ENCODE measurements at places on chromosomes 1 and 21. TPM values are rescaled to one million over a fixed set of nuclear protein-coding genes. Genes with fewer than 3 reads are reported as not detected.

Gene KLF17
- total RNA-seq, result not detected

Gene USP1
- total RNA-seq, result 25.1 TPM

Gene FBXO42
- total RNA-seq, result 24.4 TPM

Gene ODR4
- 22.6 TPM for total RNA-seq

Gene AQP10
- 1.00 TPM for total RNA-seq

Gene OR2AK2
- total RNA-seq, result not detected

Gene OR2T29
- total RNA-seq, result not detected

Gene CYYR1
- 20.8 TPM for total RNA-seq

Gene ALX3
- 132 TPM for total RNA-seq

Gene ATP6V1G3
- total RNA-seq, result not detected

GRCh38 chr1:94595658-94596057 lies 54.1 kb upstream of the F3 start:
- no peak for DNase-seq

GRCh38 chr1:160177231-160177630 lies 13.1 kb upstream of the CASQ1 start:
- DNase-seq, result no peak

GRCh38 chr1:210848474-210848873 lies 285.5 kb downstream of the KCNH1 start:
- DNase-seq, result no peak

GRCh38 chr1:185536165-185536920 lies 197.8 kb upstream of the HMCN1 start:
- no peak for DNase-seq

DNA sequence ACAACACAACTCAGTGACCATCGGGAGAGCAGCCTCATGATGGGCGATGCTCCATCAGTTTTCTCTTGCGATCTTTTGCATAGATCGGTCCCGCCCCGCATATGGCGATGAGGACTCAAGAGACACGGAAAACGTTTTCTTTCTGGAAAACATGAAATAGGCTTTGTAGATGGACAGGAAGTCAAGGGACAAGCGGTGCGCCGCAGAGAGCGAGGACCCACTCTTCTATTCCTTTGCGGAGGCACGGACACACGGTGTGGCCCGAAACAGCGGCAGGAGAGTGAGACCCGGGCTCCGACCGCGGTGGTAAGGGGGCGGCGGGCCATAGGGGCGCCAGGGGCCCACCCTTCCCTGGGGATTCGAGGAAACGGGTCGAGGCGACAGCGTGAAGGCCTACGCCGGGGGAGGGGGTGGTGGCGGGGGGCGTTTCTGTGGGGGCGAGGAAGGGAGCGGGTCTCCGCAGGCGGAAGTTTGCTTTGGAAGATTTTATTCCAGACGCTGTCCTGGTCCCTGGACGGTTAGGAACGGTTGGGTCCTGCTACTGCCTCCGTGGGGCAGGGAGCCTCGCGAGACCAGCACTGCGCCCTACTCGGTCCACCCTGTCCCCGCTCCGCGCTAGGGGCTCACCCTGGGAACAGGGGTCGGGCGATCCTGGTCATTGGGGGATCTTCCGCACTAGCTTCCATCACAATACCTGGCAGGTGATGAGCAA lies 796 bp upstream of the TDRKH start:
- no peak for DNase-seq

DNA sequence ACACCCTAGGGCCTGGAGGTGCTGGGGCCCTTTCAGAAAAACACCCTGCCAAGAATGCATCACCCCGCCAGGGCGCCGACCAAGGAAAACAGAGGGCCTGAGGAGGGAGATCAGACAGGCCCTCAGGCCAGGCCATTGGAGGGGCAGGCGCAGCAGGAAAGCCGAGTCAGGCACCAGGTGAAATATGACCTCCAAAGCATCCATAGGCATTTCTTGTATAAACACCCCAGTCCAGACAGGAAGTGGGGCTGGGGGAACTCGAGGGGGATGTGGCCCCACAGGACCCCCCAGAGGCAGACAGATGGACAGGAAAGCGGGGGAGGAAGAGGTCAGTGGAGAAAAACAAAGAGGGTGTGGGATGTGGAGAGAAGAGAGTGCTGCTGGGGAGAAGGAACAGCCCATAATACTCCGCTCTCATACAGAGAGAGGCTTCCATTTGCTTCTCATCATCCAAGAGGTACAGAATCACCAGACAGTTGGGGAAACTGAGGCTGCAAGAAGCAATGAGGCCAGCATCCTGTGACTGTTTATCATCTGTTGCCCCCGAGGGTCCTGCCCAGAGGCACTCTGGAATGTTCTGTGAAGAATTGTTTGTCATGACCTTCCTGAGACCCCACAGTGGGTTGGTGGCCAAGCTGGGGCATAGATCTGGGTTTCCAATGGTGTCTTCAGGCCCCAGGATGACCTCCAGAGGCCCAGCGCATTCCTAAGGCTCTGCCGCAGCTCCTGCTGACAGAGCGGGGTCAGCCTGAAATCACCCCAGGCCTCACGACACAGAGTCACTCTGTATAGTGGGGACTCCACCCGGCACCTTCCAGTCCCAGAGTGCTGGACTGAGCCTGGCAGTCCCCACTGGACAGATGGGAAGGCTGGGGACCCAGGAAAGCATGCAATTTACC lies 18.0 kb downstream of the TRIM62 start:
- DNase-seq, result no peak

DNA sequence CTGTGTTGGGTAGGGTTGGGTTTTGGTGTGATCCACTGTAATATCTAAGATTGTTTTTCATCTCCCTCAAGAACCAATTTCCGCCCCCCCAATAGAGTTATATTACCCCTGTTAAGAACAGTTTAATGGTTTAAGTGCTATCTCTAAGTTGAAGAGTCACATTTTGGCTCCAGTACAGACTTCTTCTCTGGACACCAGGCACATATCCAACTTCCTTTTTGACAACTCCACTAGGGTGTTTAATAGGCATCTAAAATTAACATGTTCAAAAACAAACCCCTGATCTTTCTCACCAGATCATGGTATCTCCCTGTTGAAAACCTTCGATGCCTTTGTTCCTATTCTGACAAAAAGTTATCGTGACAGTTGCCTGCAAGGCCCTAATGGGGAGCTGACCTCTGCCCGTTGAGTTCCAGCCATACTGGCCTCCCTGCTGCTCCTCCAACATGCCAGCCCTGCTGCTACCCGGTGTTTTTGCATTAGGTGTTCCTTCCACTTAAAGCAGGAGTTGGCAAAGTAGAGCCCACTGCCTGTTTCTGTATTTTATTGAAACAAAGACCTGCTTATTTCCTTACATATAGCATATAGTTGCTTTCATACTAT lies 18.6 kb downstream of the USP24 start:
- no peak for DNase-seq

DNA sequence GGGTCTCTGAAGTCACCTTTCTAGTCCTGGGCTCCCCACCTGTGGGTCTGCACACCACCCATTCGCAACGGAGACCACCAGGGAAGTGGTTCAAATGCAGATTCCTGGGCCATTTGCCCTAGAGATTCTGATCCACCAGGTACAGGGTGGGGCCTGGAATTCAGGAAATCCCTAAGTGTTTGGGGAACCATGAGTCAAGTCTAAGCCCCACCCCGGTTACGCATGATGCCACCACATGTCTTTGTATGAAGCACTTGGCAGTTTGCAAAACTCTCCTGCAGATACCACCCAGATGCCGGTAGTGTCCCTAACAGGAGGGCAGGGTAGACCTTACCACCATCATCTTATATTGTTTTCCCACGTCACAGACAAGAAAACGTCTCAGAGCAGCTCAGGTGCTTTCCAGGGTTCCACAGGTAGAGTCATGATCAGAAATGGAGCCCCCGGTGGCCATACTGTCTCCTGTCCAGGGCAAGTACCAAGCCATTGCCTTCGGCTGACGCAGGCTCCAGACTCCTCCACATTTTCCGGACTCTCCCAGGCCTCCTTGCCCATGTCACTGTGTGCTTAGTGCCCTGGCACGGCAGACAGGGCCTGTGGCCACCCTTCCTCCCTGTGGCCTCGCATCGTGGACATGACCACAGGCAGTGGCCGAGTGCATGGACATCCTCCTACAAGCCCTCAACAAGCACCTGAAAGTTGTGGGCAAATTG lies 89.2 kb upstream of the TMEM51 start:
- DNase-seq, result no peak

- no peak for DNase-seq
Observed at GRCh38 chr1:109184687-109185086, 29.0 kb upstream of the SARS1 start.

- peak; percentile 55 for DNase-seq
Observed at GRCh38 chr1:159786465-159786864, 5.7 kb downstream of the DUSP23 start.

- no peak for DNase-seq
Observed at GRCh38 chr1:45211076-45211475, 4.7 kb upstream of the ZSWIM5 start.

DNA sequence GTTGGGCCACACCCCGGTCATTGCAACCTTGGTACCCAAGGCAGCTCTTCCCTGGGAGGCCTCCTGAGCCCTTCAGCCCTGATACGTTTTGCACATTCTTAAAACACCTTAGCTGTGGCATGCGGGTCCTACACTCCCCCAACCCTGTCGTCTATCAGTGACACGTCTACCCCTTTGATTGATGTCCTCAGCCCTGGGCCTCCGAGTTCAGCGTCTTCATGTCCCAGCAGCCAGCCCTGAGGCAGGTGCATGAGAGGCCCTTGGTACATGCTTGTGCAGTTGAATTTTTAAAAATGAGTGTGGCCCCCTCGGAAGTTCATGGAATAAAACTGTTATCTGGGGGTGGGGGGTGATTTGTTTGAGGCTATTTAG lies 38.9 kb upstream of the ADARB1 start:
- DNase-seq, result no peak

GRCh38 chr1:9596415-9597123 lies 7.9 kb downstream of the TMEM201 start:
- DNase-seq, result peak; percentile 10

DNA sequence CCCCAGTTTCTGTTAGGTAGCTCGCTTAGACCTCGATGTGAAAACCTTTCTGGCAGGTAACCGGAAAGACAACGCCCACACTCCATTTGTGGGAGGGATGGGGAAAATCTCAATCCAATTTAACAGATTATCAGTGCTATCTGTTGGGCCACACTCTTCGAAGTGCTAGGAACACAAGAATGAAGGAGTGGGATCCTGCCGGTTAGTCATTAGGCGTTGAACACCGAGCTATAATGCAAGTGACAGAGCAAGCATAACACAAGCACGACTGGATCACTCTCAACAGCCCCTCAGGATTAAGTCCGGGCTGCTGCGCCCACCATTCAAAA lies 531 bp downstream of the SNIP1 start:
- DNase-seq, result no peak

DNA sequence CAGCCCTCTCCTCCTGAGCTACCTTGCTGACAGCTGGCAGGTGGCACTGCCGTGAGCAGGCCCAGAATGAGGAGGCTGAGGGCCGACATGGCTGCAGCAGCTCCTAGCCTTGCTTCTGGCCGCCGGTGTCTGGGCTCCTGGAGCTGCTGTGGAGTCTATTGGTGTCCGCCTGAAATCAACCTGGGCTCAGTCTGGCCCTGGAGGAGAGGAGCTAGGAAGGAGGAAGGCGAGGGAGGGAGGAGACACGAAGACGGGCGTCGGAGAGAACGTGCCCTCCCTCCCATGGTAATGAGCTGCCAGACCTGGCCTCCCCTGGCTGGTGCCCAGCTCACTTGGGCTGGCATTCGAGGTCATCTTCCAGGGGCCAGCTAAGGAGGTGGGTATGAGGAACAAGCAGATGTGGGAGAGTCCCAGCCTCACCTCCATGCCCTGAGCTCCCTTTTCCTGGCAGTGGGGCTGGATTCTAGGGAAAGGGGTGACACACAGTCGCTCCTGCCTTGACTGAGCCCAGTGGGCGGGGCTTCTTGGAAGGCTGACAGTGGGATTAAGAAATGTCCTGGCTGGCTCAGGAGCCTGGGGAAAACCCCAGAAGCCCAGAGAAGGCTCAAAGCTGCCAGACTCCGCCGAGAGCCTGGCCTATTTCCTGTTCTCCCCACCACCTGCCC lies at the start of gene PDZK1IP1:
PDZK1IP1 (minus strand) TSS at position 193 of the 665 bp plus-strand sequence; CDS start at position 89, 104 bp downstream.
- DNase-seq, result peak; percentile 39

DNA sequence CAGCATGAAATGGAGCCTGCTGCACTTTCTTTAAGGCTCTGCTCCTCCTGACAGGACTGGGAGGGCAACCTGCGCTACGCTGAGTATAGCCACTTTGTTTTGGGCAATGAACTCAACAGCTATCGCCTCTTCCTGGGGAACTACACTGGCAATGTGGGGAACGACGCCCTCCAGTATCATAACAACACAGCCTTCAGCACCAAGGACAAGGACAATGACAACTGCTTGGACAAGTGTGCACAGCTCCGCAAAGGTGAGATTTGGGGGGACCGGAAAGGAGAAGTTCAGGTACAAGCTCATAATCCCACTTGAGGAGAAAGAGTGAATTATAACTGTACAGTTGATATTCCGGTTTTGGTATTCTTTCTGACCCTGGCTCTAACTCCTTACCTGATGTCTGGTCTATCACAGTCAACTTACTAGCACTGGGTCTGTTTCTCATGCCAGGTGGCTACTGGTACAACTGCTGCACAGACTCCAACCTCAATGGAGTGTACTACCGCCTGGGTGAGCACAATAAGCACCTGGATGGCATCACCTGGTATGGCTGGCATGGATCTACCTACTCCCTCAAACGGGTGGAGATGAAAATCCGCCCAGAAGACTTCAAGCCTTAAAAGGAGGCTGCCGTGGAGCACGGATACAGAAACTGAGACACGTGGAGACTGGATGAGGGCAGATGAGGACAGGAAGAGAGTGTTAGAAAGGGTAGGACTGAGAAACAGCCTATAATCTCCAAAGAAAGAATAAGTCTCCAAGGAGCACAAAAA lies 5.4 kb downstream of the ANGPTL7 start:
- DNase-seq, result no peak

GRCh38 chr21:21076491-21076890 lies 78.3 kb downstream of the NCAM2 start:
- no peak for DNase-seq

DNA sequence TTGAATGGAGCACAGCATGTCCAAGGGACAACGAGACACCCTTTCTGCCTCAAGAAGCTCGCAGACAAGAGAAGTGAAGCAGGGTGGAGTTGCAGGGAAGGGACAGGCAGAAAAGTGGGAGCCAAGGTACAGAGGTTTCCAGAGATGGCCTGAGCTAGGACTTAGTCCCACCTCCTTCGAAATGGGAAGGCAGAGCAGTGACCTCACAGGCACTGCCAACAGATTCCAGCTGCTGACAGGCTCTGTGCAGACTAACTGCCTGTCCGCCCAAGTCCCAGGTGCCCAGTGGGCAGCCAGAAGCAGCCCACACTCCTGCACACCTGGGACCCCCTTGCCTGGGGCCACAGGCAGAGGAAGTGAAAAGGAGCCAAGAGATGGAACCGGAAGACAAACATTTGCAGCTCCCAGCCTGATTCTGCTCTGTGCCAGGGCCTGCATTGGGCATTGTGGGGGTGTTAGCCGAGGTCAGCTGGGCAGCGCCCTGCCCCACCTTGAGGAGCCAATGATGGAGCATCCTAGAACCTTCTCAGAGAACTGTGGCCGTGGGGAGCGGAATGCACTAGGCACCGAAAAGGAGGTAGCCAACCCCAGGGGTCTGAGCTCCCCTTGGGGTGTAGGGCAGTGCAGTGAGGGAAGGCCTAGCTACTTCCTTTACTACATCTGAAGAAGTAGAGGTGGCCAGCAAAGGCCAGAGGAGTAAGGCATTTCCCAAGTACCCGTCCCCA lies 27.5 kb upstream of the RSPO1 start:
- no peak for DNase-seq
